C1 segment of cervical spinal cord (tissue), 14 donors: ENCODE measurements at places on chromosomes 4 and X.

DNA sequence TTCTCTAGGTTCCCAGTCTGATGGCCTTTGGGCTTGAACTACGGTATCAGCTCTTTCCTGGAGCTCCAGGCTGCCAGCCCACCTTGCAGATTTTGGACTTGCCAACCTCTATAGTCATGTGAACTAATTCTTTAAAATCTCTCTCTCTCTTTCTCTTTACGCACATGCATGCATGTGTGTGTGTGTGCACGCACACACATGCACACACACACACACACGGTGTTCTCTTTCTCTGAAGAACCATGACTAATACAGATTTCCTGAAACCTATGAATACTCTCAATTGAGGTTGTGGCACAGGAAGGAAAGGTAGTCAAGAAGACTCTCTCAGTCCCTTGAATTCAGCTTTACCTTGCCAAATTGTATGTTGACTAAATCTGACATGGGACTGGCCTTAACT is 6.2 kb upstream of the ZCCHC13 start:
- DNase-seq: no peak

GRCh38 chrX:110241816-110242215 is 76.1 kb downstream of the AMMECR1 start:
- no peak for DNase-seq

- DNase-seq: no peak
These were observed 147.6 kb downstream of the BCOR start for GRCh38 chrX:39950018-39950688.

- no peak for DNase-seq
These were observed 7.8 kb downstream of the LARP1B start for GRCh38 chr4:128068918-128069317.

GRCh38 chr4:94551643-94552564 is 100.2 kb downstream of the PDLIM5 start:
- DNase-seq: no peak

DNA sequence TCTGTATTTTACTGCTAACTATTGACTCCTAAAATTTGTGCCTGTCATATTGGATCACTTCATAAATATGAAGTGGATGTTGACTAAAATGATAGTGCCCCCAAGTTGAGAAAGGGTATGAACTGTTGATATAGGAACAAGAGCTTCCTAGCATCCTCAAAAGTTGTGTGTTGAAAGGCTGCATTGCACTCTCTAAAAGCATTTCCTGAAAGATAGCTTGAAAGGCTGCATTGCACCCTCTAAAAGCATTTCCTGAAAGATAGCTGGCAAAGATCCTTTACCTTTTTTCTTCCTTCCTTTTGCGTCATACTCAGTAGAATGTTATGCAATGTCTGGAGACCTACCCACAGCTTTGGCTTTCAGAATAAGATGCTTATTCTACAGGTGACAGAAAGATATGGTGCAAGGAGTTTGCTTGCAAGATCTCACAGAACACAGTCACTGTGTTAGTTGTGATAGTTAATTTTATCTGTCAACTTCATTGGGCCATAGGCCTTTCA is 274.6 kb upstream of the GALNTL6 start:
- no peak for DNase-seq
